ENCODE measurements at places on chromosomes 3 and 15.
A peak's percentile ranks its signal among the peaks of the same experiment; 100 is the strongest.

DNA sequence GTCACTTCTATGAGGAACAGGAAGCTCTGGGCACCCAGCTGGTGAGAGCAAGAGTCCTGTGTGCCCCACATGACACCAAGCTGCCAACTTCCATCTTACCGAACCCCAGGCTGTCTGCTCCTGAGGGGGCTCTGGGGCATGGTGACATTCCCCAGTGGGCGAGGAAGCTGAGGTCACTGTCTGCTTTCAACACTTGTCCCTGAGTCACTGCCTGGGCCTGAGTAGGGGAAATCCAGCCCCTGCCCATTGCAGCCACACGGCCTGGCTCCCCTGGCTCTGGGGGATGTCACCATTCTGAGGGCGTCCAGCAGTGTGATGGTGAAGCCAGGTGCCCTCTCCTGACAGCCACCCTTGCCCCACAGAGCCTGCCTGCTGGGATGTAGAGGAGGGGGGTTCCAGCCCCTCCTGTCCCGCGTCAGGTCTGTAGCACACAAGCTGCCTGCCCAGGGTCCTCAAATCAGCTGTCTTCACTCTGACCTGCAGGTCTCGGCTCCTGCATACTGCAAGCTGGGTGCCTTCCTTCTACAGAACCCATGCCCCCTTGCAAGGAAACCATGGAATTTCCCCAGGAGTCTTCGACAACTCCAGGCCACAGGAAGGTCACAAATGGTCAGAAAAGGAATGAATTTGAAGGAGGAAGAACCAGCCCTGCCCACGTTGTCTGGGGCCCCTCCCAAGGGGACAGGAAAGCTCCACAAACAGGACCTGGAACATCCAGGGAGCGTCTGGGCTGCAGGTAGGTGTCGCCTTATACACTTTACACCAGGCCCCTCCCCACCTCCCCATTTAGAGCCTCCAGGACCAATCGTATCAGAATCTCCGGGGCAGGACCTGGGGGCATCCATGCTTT, 69.9 kb upstream of the GATM start:
- DNase-seq = no peak

DNA sequence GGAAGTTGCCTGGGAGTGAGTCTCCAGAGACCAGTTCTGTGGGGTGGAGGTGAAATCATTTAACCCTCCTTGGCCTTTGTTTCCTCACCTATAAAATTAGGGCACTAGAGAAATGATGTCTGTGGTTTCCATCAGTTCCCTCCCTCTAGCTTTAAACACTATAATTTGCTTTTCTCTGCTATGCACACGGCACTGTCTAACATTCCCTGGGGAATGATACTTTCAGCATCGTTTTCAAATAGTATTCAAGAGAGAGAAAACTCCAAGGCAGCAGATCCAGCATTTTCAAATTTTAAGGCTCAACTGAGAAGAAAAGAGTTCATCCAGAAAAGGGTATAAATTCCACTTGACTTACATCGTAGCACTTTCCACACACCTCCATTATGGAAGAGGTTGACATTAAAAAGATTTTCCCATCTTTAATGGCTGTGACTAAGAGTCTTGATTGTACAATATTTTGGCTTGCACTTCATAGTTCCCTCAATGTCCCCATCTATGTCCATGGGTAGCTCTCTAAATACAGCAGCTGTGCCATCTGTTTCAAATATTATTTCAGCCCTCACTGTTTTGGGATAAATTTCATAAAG, 137.7 kb upstream of the ZPLD1 start:
- no peak for DNase-seq

- peak; percentile 41 for DNase-seq
These were observed 34.9 kb upstream of the POU1F1 start for GRCh38 chr3:87311309-87311708.

DNA sequence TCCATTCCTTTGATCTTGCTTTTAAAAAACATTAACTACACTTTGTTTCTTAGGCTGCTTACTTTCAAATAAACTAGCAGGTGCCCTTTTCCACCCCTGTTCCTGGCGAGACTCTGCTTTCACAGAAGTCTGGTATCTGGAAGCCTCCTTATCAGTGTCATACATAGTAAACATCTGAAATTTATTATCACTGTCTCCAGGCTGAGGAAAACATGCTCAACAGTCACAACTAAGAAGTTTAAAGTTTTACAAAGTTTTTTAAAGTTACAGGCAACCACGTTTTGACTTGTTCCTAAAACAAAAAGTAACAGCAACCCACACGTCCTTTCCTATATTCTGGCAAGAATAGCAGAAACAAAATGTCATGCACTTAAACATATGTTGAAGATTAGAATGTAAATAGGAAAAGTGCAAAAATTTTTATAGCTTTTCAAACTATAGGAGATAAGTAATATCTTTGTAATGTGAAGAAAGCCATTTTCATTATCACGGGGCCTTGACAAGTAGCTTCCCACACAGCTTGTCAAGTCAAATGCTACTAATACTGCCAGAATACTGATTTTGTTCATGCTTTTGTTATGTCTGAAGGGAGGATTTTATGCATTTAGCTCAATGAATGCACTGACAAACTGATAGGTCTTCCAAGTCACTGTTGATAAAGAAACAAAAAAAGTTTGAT, 275.2 kb upstream of the KCNMB2 start:
- no peak for DNase-seq

DNA sequence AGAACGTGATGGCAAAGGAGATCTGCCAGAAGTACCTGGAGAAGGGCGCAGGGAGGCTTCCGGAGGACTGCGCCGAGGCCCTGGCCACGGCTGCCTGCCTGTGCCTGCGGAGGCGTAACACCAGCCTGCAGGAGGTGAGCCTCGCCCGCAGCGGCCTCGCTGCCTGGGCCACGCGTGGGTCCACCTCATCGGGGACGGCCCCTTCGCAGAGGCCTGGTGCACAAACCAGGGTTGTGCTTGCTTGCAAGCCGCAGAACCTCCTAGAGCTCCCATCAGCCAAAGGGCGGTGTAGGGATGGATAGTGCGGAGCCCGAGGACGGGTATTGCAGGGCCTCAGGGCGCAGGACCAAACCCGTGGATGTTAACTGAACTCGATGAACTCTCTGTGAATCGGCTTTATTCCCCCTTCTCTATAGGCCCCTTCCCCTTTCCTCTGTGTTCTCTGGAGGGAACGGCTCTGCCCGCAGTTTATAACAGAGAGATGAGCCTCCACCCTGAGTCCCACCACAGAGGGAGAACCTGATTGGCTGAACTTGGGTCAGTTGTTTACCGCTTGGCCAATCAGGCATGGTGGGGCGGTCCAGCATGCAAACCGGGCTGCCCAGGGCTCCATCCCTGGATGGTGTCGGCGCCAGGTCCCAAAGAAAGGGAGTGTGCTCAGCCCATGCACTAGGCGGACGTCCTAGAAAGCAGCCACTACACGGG, 13.6 kb upstream of the TATDN2 start:
- DNase-seq = no peak

GRCh38 chr3:42707620-42708355, 5.2 kb upstream of the HHATL start:
- no peak for DNase-seq

- peak; percentile 46 for DNase-seq
These were observed 69.3 kb upstream of the CBLB start for GRCh38 chr3:105938101-105938500.

DNA sequence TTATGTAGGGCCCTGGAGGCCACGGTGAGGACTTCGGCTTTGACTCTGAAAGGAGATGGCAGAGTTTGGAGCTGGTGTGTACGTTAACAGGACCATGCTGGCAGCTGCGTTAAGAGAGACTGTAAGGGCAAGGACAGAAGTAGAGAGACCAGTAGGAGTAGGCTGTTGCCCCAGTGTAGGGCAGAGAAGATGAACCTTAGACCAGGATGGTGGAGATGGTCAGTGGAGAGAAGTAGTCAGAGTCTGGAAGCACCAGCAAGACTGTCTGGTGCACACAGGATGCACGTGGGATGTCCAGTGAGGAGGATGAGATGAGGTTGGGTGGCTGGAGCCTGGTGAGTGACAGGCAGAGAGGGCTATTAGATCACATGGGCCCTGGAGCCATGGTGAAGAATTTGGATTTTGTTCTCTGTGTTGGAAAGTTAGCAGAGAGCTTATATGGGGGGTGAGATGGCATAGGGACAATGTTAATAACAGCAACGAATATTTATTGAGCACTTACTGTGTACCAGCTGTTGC, 150.1 kb downstream of the IGF1R start:
- DNase-seq = no peak

GRCh38 chr3:99419116-99419515, 219.3 kb upstream of the COL8A1 start:
- peak; percentile 50 for DNase-seq

DNA sequence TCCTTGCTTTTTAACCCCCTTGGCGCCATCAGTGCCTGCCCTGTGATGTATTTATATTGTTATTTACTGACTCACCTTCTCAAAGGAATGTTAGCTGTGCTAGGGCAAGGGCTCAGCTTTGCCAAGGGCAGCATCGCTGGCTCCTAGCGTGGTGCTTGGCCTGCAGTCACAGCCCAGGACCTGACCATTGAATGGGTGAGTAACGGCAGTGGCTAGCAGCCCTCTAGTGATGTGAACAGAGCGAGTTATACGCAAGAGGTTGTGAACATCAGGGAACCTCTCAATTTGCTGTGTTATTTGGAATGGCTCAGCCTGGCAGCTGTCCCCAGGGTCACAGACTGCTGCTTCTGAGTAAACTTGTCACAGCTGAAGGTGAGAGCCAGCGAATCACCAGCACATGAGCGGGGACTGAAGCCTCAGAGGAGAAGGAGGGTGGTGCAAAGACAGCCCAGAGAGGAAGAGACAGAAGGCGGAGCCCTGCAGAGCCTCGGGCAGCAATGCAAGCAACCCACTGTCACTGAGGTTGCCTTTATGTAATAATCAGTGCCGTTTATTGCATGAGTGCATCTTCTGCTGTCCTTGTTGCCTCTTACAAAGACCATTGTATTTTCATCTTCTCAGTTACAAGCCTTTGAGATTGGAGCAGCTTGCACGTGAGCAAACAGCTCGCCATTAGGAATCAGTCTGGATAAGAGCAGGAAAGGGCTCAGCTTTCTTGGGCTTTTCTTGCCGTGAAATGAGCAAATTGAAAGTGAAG, 158.3 kb downstream of the SLCO3A1 start:
- peak; percentile 34 for DNase-seq

DNA sequence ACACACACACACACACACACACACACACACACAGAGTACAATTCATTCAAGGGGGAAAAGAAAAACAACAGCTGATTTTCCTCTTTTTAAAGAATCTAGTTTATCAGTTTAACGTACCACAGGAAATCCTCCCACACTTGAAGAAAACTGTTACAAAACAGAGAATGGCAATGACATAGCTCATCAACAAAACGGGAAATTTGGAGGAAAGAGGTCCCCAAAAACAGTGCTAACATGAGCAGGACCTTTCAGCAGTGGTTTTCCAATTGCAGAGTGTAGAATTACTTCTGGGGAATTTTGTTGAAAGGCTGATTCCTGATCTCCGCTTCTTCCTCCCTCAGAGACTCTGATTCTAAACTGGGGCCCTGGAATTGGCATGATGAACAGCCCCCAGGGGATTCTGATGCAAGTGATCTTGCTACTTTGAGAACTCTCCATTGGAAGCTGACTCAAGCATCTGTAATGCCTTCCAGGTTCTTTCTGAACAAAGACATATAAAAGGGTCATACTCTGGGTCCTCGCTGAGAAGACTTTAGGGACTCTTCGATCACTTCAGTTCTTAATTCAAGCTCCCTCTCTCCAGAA, 442.6 kb upstream of the PROK2 start:
- no peak for DNase-seq

GRCh38 chr15:42338500-42338899, 20.8 kb upstream of the CAPN3 start:
- no peak for DNase-seq

DNA sequence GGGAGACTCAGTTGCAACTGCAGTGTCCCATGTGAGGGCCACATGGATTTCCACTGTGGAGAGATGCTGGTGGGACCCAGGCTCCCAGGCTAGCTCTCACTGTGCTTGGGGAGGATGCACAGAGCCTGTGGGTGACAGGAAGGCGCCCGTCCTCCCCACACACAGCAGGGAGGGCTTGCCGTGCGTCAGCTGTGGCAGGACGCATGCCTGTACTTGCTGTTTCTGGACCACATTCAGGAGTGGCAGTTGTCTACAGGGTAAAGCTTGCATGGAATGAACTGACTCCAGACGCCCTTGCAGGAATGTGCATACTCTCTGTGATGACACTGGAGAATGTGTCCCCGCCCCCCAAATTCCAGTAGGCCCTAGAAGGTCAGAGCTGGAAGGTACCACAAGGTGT, 63.8 kb upstream of the SNRPA1 start:
- DNase-seq = no peak

- peak; percentile 24 for DNase-seq
These were observed 28.8 kb downstream of the ATG7 start for GRCh38 chr3:11300970-11301369.

- DNase-seq = no peak
These were observed 196.8 kb upstream of the AGTR1 start for GRCh38 chr3:148500881-148501280.

DNA sequence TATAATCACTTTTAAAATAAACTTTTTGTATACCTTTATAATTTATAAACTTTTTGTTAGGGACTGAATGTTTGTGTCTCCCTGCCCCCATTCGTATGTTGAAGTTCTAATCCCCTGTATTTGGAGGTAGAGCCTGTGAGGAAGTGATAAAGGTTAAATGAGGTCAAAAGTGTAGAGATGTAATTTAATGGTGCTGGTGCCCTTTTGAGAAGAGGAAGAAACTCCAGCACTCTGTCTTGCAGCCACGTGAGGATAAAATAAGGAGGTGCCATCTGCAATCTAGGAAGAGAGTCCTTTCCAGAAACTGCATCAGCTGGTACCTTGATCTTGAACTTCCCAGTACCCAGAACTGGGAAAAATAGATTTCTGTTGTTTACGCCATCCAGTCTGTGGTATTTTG, 106.1 kb upstream of the RGMA start:
- DNase-seq = no peak

GRCh38 chr3:33060609-33061337, 36.2 kb downstream of the GLB1 start:
- no peak for DNase-seq

GRCh38 chr15:51223771-51224229, 114.6 kb downstream of the CYP19A1 start:
- peak; percentile 84 for DNase-seq
